ENCODE measurements at places on chromosomes 1 and 21.
A peak's percentile ranks its signal among the peaks of the same experiment; 100 is the strongest.

DNA sequence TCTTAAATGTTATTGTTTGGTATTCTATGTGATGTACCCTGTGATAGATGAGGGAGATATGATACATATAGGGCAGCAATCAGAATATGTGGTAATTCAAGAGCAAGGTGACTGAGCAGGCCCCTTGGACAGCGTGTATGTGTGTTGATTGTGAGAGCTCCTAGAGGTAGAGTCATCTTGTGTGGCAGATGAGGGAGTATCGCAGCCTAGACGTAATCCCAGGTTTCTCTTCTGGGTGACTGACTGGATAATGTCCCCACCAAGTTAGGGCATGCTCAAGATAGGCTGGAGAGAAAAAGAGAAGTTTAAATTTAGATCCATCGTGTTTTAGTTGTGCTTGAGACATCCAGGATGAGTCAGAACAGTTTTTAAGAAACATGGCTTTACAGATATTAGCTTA is 185.3 kb downstream of the ZP4 start:
- no peak for DNase-seq

DNA sequence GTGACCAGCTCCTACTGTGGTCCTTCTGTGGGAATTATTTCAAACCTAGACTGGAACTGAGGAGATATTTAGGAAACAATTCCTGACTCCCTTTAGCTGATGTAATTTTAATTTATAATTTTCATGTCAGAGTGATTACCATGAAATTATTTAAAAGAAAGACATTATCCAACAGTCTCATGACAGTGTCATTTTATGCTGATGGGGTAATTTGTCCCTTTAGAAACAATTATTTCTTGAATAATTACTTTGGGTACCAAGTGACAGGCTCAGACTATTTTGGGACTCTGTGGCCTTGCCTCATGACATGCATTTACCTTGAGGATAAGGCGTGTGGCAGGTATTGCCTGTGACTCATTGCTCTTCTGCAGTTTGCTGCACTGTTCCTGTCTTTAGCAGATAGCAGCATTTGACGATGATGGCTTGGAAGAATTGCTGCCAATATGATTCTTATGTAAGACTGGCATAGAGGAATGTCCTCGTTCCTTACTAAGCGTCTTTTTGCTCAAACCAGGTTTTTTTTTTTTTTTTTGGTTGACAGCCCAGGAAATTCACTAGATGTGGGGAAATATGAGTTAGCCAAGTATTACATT is 206.0 kb upstream of the HMCN1 start:
- no peak for DNase-seq

DNA sequence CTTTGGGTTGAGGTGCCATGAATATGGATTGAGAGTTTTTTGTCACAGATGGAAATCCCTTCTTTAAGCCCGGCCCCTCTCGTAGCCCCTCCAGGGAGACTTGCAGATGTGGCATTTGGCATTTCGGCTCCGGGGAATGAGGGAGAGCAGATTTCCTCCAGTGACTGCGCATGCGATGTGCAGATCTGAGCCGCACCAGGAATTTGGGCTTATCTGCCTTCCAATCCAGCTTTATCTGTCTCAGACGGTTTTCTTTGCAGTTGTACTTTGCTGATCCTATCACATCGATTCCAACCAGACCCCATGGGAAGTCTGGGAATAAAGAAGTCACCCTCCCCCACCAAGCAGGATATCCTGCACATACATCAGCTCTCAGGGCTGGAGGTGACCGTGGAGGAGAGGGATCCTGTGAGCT is 11.7 kb downstream of the KIF26B start:
- no peak for DNase-seq

- DNase-seq = no peak
Measured at GRCh38 chr1:48876330-48876785, 99.7 kb upstream of the BEND5 start.

GRCh38 chr1:204261746-204262505 is 48.1 kb upstream of the GOLT1A start:
- DNase-seq = no peak

- no peak for DNase-seq
Measured at GRCh38 chr1:207134581-207134980, 30.5 kb downstream of the C4BPA start.

DNA sequence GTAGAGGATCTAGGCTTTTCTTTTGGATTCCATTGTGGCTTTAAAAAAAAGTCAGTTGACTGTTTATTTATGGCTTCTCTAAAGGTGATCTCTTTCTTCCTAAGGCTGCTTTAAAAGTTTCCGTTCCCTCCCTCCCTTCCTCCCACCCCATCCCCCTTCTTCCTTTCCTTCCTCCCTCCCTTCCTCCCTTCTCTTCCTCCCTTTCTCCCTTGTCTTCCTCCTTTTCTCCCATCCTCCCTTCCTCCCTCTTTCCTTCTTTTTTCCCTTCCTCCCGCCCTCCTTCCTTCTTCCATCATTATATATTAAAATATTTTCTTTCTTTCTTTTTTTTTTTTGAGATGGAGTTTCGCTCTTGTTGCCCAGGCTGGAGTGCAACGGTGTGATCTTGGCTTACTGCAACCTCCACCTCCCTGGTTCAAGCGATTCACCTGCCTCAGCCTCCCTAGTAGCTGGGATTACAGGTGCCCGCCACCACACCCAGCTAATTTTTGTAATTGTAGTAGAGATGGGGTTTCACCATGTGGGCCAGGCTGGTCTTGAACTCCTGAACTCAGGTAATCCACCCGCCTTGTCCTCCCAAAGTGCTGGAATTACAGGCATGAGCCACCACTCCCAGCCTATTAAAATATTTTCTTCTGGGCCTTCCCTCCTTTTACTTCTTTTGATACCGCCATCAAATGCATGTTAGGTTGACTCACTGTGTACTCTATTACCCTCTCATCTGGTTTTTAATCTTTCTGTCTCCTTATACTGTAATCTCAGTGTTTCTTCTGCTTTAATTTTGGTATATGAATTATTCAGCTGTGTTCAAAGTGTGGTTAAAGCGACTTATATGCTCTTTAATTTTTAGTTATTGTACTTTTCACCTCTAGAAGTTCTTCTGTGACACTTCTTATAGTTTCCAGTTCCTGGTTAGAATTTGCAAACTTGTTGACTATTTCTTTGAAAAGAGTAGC is 59.2 kb upstream of the ATP5PO start:
- DNase-seq = no peak

GRCh38 chr1:118828038-118828437 is 160.1 kb downstream of the TBX15 start:
- DNase-seq = no peak

DNA sequence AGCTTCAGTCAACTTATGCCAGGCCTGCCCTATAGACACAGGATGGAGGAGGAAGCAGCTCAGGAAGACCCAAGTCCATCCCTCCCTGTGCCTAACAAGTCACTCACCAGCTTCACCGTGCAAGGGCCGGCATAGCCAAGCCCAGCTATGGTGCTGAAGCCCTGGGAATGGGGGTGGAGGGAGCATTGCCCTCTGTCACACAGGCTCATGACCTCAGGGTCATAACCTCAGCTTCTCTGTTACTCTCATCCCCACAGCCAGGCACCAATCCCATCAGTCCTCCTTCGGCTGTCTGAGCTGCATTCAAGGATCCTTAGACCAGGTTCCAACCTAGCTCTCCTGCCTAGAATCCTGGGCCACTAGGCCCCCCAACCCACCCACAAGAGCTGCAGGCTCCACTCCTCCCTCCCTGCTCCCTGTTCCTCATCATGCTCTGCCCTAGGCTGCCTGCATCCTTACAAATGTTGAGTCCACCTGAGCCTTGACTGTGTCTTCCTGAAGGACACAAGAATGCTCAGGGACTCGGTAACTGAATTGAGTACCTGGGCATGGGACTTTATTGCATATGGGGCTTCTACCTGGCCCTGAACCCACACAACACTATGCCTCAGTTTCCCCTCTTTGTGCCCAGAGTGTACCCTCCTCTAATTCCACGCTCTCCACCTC is 1.7 kb downstream of the CD244 start:
- DNase-seq = no peak

GRCh38 chr1:160781914-160782689 is 13.9 kb upstream of the LY9 start:
- no peak for DNase-seq

GRCh38 chr1:244150071-244150470 is 99.0 kb downstream of the ZBTB18 start:
- DNase-seq = no peak

GRCh38 chr21:38196036-38196435 is 60.8 kb upstream of the KCNJ15 start:
- DNase-seq = no peak

GRCh38 chr1:234737967-234738314 is 128.0 kb upstream of the IRF2BP2 start:
- no peak for DNase-seq

- DNase-seq = no peak
Measured at GRCh38 chr1:156064615-156065014, 3.7 kb downstream of the RAB25 start.

DNA sequence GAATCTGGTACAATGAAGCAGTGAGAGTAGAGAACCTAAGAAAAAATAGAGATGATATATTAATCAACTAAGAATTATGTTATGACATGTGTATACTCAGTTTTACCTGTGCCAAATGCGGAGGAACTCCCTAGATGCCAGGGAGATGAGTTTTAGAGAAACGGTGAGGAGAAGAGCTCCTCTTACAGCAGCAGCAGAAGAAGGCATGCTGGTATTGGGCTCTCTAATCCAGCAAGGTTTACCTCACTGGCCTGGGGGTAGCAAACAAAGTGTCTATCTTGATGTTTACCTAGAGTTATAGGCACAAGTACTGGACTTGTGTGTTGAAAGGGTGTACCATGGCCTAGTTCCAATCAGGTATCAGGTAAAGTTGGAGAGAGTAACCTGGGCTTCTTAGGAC is 28.9 kb upstream of the DEPDC1 start:
- DNase-seq = no peak

- no peak for DNase-seq
Measured at GRCh38 chr1:211697356-211697755, 21.9 kb upstream of the NEK2 start.

DNA sequence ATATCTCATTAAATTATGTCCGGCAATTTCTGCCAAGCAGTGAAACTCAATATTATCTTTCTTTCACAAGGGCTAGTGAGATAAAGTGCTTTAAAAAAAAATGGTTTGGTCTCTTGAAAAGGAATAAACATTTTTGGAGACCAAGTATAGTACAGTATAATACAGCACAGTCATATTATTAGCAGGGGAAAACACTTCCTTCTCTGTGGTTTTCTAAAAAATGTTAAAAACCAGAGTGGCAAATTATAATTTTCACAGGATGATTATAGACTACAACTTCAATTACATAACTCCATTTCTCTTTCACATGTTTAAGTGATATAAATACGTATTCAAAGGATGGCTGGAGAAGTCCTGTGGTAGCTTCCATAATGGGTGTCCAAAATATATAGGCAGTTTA is 170.3 kb upstream of the DMRTA2 start:
- no peak for DNase-seq

DNA sequence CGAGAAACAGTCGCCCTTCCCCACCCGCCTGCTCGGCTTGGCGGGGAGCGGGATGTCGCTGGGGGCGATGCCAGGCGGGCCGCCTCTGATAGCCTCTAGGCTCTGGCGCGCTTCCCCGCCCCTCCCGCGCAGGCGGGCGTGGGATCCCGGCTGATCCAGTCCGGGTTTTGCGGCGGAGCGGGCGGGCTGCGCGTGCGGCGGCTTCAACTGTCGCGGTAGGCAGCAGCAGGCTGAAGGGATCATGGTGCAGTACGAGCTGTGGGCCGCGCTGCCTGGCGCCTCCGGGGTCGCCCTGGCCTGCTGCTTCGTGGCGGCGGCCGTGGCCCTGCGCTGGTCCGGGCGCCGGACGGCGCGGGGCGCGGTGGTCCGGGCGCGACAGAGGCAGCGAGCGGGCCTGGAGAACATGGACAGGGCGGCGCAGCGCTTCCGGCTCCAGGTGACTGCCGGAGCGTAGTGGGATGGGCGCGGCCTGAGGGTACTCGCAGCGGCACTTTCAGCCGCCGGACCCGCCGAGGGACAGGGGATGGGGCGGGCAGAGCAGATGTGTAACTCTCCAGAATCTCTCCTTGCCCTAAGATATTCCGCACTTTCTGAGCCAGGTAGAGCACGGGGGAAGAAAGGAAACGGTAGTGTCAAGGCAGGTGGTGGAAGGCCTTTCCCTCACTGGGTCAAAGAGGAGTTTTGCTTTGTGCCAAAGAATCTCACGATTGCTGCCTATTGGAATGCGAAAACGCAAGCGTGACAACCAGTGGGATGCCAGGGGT is at the start of gene FAAH:
FAAH (plus strand) TSS at position 210 of the 764 bp plus-strand sequence; CDS start at position 242, 32 bp downstream.
- peak; percentile 79 for DNase-seq

DNA sequence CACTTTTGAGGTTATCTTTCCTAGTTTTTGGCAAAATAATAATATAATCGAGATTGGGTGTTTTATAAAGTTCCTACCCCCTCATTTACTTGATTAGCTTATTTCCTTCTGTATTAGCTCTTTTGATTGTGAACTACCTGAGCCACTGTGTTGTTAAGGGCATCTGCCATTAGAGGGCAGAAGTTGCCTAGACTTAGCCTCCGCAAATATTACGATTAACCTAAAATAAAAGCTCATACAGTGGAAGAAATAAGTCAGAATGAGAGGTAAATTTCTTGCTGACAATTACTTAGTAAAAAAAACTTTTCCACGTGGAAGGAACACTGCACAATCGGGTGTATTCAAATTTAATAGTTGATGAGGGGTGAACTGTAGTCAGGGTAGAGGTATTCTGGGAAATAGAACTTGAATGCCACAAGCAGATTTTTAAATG is 2.3 kb downstream of the H3-3A start:
- DNase-seq = no peak

DNA sequence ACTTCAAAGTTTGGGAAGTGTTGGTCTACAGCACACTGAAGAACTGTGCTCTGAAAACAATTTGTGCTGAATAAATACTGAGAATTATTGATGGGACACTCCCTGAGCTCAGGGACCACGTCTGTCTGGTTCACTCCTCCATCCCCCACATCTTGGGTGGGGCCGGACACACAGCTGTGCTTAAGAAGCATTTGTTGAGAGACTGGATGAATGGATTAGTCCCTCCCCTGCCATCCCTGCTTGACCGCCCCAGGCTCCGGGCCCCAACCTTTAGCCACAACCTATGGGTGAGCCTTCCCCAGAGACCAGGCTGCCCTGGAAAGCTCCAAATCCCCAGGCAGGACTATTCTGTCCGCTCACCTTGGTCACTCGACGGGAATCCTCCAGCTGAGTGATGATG is 7.5 kb downstream of the TRIM63 start:
- DNase-seq = no peak

DNA sequence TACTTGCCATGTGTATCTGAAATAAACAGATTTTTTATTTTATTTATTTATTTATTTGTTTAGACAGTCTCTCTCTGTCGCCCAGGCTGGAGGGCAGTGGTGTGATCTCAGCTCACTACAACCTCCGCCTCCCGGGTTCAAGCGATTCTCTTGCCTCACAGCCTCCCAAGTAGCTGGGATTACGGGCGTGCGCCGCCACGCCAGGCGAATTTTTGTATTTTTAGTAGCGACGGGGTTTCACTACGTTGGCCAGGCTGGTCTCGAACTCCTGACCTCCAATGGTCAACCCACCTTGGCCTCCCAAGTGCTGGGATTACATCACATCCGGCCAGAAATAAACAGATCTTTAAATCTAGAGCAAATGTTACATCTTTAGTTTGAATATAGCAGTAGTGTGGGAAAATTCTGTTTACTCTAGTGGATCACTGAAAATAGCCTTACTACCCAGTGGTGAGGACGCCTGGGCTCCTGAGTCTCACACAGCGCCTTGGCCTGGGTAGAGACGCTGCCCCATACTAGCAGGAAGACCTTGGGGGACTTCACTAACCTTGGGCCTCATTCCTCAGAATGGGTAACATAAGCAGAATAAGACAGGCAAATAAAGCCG is 709 bp downstream of the GART start:
- DNase-seq = no peak

- DNase-seq = no peak
Measured at GRCh38 chr1:23575226-23575810, 16.0 kb upstream of the ID3 start.

- no peak for DNase-seq
Measured at GRCh38 chr1:32386676-32387392, 7.4 kb downstream of the BSDC1 start.
